ENCODE measurements at places on chromosomes 3 and 15. TPM values are rescaled to one million over a fixed set of nuclear protein-coding genes. Genes with fewer than 3 reads are reported as not detected.

CCDC39 gene
- total RNA-seq, result not detected

CHRFAM7A gene
- 8.6 TPM for total RNA-seq

TLR9 gene
- total RNA-seq, result not detected

CLK3 gene
- total RNA-seq, result 45.1 TPM

All from Caki2 (cell line).